ENCODE measurements at places on chromosomes 3 and 15. TPM values are rescaled to one million over a fixed set of nuclear protein-coding genes. Genes with fewer than 3 reads are reported as not detected.

GRCh38 chr15:40563426-40563825 is 1.4 kb downstream of the CCDC32 start:
- no peak for DNase-seq

IREB2 gene
- 25.1 TPM for total RNA-seq

- no peak for DNase-seq
Measured at GRCh38 chr3:192816351-192816750, 89.0 kb upstream of the FGF12 start.

DNA sequence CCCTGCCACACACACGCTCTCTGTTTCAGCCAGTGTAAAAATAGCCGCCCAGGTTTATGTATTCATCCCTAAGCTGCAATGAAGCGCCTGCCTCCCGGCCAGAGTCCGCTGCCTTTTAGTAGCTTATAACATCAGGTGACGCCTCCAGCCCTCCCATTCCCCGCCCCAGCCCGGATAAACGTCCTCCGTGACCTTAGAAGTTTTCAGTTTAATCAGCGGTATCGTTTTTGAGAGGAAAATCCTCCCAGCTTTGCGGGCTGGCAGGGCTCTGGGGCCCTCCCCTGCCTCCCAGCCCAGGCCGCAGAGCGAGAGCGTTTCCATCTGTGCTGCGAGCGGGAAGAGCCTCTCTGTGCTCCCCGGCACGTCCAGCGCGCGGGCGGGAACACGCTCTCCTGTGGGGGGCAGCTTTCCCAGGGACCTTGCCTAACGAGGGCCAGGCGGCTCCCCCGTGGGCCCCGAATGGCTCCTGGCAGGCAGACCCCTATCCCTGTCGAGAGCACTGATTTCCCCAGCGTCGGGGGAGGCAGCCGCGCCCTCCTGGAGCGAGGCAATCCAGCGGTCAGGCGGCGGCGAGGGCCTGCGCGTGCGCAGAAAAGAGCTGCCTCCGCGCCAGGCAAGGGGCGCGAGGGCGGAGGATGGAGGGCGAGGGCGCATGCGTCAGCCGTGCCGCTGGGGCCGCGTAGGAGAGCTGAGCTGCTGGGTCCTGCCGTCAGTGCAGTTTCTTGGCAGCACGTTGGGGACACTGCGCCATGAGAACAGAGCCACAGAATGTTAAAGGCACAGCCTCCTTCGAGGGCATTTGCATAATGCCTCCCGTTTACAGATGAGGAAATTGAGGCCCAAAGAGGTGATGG is 71.1 kb downstream of the CCNL1 start:
- DNase-seq: peak; percentile 96

DNA sequence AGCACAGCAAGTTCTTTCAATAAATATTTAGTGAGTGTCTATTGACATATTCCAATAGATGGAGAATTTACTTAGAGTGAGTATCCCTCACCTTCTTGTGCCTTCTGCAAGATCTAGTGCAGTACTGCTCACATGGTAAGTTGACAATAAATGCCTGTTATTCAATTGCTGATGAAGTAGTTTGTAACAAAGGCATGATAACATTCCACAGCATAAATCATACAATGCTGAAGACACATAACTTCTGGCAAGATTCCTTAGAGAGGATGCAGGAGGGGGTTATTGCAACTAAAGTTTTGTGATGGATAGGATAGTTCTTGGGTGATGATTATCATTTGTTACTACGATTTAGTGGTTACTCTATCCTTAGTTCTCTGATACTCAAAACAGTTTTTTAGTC is 112.2 kb upstream of the RBMS3 start:
- DNase-seq: no peak

GRCh38 chr3:5504135-5504534 is 316.6 kb downstream of the EDEM1 start:
- no peak for DNase-seq

VGLL3 gene
- 0.33 TPM for total RNA-seq

DNA sequence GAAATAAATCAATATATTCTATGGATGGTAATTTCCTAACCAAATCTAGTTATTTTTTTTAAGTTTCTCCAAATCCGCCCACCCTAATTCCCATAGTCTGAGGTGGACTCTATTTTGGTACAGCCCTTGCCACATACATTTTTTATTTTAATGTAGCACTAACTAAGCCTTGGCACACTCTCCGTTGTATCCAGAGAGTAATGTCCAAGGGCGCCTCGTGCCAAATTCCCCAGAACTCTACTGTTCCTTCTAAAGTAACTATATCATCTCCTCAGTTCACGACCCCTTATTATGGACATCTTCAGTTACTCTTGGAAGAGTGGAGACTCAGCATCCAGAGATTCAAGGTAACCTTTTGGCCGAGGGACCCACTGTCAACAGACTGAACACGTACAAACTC is 1.3 kb downstream of the VGLL3 start:
- DNase-seq: no peak

CISH gene
- total RNA-seq: 8.5 TPM

SEMA3F gene
- total RNA-seq: 4.0 TPM

- DNase-seq: no peak
Measured at GRCh38 chr3:111861391-111861790, 2.3 kb downstream of the PHLDB2 start.

DNA sequence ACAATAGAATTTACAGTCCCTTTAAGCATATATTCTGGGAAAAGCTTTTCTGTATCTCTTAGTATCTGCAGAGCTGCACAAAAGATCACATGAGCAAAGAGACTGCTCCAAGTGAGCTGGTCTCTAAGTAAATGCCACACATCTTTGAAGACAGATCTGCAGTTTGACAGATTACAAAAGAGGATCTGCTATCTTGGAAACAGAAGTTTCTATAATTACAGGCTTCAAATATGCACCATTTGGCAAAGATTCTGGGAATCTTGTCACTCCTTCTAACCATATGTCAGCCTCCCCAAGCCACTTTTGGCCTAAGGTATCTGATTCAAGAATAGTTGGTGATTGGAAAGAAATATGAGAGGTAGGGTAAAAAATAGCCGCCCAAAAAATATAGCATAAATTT is 9.6 kb upstream of the CFAP44 start:
- no peak for DNase-seq

RPL29 gene
- total RNA-seq: 392 TPM

Measured in left lobe of liver (tissue), 2 donors.